T-helper 2 cell (primary cell): ENCODE measurements at places on chromosomes 5 and 9.

DNA sequence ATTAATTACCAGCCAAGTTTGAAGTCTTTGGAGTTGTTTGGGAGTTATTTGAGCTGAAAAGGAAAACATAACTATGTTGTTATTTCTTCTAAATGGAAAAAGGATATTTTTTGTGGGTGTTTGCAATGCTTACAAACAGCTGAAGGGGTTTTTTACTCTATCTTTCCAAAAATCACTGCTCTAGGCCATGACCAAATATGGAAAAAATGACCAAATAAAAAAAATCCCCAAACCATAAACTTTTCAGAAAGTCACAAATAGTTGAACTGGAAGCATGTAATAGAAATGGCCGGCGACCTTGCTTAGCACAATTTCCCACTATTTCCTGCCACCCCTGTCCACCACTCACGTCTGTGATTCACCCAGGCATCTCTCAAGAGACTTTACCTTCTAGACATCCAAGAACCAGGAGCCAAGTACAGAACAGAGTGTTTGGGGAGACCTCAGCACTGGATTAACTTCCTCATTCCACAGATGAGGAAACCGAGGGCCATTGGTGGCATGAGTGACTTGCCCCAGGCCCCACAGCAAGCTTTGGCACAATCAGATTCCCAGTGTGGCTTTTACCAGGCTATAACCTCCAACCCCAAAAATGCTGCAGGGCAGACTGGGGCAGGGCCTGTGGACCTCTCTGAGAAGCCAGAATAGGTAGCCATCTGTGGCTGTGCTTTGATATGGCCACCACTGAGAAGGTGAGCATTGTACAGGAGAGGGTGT is 84.5 kb downstream of the NRG2 start:
- no peak for DNase-seq

- DNase-seq: no peak
Observed at GRCh38 chr9:83182071-83182470, 119.1 kb upstream of the RASEF start.

DNA sequence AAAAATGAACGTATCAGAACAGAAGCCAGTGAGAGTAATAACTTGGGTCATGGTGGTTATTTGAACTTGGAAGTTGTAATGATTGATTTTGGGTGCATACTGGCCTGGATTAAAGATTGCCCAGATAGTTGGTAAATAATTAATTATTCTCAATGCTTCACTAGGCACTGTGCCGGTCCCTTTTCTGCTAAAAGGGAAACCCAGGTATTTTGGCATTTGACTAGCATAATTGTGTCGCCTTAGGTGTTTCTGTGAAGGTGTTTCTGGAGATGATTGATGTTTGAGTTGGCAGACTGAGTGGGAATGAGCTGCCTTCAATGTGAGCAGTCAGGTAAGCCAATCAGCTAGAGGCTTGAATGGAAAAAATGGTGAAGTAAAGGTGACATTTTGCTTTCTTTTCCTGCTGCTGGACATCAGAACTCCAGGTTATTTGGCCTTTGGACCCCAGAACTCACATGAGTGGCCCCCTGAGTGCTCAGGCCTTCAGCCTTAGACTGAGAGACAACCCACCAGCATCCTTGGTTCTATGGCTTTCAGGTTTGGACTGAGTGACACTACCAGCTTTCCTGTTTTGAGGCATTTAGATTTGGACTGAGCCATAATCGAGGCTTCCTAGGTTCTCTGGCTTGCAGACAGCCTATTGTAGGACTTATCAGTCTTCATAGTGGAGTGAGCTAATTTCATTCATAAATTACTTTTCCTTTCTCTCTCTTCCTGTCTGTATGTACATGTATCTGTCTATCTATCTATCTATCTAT is 120.7 kb upstream of the PAPPA start:
- DNase-seq: no peak

GRCh38 chr5:122761115-122761514 is 13.8 kb upstream of the SNX2 start:
- DNase-seq: no peak

DNA sequence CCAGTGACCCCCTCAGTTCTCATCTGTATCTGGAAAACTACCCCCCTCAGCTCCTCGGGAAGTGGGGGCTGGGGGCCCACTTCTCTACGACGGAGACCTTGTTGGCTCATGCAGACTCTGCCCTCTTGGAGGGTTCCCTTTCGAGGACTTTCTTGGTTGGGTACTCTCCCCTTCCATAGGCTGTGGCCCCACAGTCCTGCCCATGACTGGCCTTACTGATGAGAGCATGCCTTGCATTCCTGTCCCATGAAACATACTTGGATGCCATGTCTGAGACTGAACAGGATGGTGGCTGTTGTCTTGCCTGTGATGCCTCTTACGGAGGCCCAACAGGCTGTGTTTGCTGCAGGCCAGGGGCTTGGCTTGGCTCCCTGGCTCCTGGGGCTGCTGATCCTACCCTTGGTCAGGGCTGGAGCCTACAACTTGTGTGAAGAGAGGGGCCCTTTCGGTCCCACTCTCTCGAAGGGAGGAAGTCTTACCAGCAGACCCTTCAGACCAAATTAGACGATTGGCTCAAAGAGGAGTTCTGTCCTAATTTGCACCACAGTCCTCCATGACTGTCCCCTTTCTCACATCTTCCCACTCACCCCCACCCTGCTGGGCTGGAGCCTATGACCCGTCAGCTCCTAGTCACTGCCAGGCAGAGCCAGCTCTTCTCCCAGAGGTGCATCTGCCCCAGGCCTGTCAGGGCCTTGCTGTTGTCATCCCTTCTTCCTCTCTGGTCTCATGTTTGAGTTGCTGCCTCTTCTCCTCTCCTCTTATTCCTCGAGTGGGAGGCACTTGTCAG is 109.9 kb downstream of the CACNA1B start:
- DNase-seq: no peak

DNA sequence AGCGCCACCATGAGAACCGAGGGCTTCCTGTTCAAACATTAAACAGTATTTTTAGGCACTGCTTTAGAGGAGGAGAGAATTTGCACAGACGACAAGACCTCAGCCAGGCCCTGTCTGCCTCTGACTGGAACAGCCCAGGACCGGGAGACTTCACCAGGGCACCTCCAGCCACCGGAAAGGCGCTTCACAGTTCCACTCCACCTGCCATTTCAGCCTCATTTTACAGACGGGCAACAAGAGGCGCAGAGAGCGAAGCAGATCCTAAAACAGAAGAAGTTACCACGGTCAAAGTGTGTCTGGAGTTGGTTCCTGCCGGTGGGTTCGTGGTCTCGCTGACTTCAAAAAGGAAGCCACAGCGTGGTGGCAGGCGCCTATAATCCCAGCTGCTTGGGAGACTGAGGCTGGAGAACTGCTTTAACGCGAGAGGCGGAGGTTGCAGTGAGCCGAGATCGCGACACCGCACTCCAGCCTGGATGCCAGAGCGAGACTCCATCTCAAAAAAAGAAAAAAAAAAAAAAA is 28.4 kb downstream of the COL23A1 start:
- no peak for DNase-seq

DNA sequence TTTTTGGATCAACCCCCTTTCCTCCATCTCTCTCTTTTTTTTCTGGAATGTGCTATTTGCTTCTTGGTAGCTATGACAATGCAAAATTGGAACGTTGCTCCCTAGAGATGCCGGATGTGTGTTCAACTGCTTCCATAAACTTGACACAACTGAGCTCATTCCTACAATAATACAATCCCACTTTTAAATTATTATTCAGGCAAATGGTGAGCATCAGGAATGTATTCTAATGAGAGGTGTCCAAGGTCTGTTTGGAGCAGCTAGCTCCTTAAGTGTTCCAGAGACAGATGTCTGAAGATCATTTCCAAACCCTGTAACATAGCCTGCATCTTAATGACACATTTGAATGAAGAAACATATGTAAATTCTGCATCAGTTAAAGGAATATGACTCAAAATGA is 518.4 kb downstream of the TAF11L14 start:
- DNase-seq: no peak

- no peak for DNase-seq
Observed at GRCh38 chr9:134316449-134317160, 9.7 kb upstream of the RXRA start.

GRCh38 chr5:142356349-142356715 is 31.5 kb upstream of the SPRY4 start:
- no peak for DNase-seq
